ENCODE measurements at places on chromosomes 16 and 17. TPM values are rescaled to one million over a fixed set of nuclear protein-coding genes. Genes with fewer than 3 reads are reported as not detected.
A peak's percentile ranks its signal among the peaks of the same experiment; 100 is the strongest.

- no peak for DNase-seq
These were observed 219.7 kb upstream of the SDK2 start for GRCh38 chr17:73863761-73864535.

- DNase-seq = no peak
These were observed 57.0 kb upstream of the KIFC3 start for GRCh38 chr16:57859331-57859730.

DNA sequence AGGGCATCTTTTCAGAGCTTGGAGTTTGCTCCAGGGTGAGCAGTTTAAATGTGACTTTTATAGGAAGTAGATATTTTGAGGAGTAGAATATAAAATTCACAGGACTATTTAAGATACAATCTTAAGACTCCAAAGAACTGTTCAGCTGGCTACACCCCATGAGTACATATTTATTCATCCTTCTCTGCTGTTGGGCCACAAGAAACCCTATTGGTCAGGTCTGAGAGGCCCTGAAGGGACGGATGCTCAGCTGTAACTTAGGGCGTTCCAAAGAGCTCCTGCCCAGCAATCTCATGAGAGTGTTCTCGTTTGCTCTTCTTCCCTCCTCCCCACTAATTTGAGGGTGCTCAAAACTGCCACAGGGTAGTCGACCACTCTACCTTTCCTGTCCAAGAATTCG lies 7.3 kb downstream of the ST6GALNAC2 start:
- no peak for DNase-seq

DNA sequence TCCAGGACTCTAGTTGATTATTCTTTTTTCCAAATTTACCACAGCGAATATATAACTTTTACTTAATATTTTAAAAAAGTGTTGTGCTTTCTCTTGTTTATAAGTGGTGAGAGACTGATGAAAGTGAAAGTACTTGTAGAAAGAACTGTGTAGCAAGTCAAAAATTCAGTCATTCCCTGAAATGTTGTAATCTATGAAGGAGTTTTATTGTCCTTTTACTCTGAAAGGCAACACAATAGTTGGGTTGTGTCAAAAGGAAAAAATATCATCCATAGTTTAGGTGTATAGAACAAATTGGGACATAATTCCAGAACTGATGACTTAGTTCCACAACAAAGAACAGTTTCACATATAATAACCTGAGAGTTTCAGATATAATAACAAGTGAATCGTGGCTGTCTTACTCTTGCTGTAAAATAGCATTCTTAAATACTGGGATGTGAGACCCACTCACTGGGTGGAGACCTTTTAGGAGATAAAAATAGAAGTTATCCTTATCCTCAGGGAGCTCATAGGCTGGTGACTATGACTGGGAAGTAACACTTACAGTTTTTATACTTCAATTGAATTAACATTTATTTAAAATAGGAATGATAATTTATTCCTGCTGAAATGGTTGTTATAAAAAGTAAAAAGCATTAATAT lies 20.6 kb downstream of the CYB5B start:
- DNase-seq = no peak

DNA sequence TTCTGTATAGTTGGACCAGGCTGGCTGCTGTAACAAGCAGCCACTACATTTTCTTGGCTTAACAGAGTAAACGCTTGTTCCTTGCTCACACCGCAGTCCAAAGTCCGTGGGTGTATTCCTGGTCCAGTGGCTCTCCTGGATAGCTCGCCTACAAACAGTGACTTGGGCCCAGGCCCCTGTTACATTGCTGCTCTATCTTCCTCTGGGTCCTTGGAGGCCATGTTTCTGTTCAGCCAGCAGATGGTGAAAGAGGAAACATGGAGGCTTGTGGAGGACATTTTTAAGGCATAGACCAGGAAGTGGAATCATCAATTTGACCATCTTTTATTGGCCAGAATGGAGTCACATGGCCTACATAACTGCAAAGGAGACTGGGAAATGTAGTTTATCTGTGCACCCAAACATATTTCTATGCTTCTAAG lies 55.1 kb downstream of the ATP2C2 start:
- DNase-seq = peak; percentile 8

EFCAB5 gene
- total RNA-seq = 1.8 TPM

CPHXL2 gene
- total RNA-seq = not detected

NLRC3 gene
- 3.9 TPM for total RNA-seq

SLC52A1 gene
- 0.86 TPM for total RNA-seq

All from lower lobe of right lung (tissue), 2 donors.